T-helper 22 cell (primary cell): ENCODE measurements at places on chromosomes 11 and 22.

DNA sequence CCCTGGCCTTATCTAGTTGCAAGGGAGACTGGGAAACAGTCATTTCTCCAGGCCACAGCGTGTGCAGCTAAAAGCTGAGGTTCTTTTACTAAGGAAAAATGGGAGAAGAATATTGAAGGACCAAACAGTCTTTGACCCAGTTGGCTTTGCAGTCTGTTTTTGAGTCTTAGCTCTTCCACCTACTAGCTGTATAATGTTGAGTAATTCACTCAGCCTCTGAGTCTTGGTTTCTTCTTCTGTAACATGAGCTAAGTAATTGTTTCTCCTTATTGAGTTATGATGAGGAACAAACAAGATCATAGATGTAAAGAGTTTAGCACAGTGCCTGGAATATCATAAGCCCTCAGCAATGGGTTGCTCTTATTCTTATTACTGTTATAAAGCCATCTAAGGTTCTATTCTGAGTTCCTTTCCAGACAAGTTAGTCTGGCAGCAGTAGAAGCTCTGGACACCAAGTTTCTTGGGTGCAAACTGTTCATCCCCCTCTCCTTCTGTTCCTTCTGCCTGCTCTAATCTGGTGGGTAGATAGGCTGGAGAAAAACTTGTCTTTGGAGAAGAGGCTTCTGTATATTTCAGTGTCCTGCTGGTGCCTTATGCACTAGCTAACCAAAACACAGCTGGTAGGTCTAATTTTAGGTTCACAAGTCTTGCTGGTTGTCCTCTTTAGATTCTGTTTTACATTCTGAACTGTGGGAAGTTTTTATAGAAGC is 13.5 kb downstream of the TRIM44 start:
- no peak for DNase-seq

DNA sequence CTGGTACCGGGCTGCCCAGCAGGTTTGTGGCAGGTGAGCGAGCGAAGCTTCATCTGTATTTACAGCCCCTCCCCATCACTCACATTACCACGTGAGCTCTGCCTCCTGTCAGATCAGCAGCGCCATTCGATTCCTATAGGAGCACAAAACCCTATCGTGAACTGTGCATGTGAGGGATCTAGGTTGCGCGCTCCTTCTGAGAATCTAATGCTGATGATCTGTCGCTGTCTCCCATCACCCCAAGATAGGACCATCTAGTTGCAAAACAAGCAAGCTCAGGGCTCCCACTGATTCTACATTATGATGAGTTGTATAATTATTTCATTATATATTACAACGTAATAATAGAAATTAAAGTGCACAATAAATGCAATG is 15.8 kb upstream of the VSIG10L2 start:
- DNase-seq: no peak

DNA sequence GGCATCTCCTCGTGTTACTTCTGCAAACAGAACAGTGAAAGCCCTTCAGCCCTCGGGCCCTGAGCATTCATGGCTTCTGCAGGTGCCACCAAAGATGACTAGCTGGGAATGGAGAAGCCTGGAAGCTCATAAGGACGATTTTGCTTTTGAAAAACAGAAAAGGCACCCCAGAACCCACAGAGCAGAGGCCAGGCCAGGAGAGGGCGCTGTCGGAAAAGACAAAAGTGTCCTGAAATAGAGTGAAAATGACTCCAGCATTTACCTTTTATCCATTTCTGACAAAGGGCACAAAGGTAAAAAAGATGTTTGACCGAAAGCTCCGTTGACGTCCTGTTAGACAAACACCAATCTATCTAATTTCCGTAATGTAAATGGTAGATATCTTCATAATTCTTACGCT is 37.6 kb downstream of the ZNF195 start:
- no peak for DNase-seq

- no peak for DNase-seq
These were observed 45.6 kb downstream of the BTG4 start for GRCh38 chr11:111466615-111467014.

DNA sequence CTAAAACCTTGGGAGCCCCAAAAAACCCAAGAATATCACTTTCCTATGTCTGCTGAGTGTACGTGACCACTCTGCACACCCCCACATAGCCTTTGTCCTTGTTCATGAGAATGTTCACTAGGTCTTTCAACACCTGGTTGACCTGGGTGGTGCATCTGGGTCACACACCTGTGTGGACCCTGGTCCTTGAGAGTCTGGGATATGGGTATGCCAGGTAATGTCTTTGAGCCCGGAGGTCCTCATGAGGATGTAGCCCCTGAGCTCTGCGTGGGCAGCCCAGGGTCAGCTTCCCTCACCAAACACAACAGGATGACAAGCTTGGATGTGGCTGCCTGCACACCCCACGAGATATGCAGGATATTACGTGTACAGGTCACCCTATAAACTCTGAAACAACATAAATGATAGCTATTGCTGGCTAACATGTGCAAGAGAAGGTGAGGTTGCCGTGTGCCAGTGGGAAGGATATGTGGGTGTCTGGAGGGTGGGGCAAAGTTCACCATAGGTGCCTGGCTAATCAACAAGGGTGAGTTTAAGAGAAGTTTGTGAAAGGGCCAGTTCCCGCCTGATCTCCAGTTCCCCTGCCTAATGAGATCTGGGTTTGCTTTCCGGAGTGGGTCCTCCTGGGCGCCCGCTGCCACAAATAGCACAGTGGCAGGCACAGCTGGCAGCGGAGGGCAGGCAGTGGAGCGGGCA is 1.4 kb upstream of the PPARA start:
- DNase-seq: no peak

GRCh38 chr22:23816156-23816976 is 22.4 kb downstream of the DERL3 start:
- DNase-seq: no peak

GRCh38 chr22:41369424-41369745 is 12.4 kb upstream of the TEF start:
- DNase-seq: no peak

DNA sequence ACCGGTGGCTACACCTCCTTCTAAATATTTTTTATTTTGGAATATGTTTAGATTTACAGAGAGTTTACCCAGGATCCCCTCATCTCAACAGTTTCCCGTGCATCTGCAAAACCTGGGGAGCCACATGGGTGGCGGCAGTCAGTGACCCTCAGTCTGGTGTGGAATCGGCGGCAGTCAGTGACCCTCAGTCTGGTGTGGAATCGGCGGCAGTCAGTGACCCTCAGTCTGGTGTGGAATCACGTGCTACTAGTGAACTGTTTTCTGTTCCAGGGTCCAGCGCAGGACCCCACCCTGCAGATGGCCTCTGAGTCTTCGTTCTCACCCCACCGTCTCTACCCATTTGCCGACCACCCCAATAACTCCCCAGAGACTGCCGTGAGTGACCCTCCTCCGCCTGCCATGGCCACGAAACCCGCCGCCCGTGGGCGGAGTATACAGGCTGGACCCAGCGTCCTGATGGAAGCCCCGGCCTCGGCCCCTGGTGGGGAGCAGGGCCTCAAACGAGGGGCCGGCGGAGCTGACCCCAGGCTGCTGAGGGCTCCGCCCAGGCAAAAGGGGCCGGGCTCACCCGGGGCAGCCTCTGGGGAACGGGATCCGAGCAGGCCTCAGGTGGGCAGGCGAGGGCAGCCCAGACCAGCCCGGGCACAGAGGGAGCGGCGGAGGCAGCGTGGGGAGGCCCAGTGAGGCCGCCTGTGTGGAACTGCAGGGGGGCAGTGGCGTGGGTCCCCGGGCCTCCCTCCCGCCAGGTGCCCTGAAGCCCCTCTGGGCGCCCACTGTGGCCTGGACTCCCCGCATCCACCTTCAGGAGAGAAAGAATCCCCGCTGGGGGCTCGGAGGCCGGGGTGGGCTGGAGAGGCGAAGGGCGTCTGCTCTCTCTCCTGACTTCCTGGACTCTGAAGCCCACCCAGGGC is 2.5 kb downstream of the IL17REL start:
- no peak for DNase-seq

GRCh38 chr11:64130618-64131017 is 35.3 kb downstream of the MACROD1 start:
- DNase-seq: no peak

DNA sequence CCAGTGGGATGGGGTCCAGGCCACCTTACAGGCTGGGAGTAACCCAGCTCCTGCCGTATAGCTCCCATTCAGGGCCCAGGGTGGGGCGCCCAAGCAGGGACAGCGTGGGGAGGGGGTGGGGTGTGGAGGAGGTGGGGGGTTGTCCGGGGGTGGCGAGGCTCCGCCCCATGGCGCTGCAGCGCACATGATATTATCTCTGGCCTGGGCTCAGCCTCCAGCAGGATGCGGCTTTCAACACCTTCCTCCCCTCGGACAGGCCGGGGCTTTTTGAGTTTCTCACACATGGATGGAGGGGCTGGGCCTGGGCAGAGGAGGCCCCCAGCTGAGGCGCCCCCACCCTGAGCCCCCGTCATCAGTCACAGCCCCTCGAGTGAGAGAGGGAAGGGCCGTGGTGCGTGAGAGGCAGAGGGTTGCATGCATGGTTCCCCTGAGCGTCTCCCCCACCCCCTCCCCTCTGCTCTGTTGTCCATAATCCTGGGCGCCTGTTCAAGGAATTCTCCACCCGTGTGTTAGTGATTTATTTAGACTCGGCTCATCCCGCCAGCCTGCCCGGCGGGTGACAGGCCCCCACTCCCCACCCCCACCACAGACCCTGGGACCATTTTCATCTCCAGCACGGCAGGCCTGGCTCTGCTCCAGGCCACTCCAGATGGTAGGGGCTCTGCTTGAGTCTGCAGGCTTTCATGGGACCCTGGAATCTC is 44.9 kb downstream of the WNT11 start:
- no peak for DNase-seq

GRCh38 chr22:46971099-46971763 is 208.8 kb downstream of the TBC1D22A start:
- DNase-seq: no peak

GRCh38 chr11:8356721-8357504 is 93.2 kb upstream of the LMO1 start:
- DNase-seq: no peak

- no peak for DNase-seq
These were observed 373.9 kb downstream of the BRD1 start for GRCh38 chr22:49453771-49454170.

DNA sequence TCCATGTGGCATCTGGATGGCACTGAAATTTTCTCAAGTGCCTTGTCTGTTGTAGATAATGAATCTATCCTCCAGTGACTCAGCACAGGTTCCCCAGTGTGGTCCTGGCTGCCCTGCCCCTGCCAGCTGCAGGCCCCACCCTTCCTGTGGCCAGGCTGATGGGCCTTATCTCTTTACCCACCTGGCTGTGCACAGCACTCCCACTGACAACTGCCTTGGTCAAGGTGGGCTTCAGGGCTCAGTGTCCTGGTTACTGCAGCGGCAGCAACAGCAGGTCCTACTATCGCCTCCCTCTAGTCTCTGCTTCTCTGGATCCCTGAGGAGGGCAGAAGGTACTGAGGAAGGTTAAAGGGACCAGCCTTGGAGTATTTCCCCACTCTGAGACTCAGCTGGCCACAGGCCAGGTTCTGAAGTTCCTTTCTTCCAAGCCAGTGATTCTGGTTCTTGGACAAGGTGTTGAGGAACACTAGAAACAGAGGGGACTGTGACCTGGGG is 3.1 kb downstream of the HMBS start:
- no peak for DNase-seq

- no peak for DNase-seq
These were observed 11.3 kb downstream of the GGTLC2 start for GRCh38 chr22:22655452-22656290.

DNA sequence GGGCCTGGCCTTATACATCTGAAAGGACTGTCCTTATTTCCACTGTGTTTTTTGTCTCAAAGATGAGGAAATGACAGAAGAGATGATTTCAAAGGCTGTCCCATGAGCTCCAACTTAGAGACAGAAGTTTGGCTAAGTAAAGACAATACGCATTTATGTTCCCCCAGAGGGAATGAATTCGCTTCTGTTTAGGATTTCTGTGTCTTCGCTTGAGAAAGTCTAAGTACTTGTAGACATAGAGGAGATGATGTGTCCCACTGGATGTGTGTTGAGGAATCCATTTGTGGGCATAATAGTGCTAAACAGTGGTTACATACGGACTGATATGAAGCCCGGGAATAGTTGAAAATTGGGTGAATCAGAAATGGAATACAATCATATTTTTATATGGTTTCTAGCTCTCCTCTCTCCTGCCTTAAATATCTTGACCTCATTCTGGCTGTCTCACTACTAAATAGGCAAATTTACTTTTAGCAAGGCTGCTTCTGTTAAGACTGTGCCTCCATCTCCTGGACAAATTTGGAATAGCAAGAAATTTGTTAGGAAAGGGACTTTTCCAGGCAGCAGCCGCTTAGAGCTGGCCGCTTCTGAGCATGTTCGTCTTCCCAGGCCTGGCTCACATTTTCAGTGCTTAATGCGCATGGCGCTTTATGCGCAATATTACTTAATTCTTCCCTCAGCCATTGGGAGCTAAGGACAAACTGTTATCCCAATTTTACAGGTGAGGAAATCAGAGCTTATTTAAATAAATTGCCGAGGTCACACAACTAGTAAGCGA is 1.9 kb upstream of the PEX26 start:
- peak; percentile 13 for DNase-seq

- no peak for DNase-seq
These were observed 39.0 kb downstream of the ADAMTS8 start for GRCh38 chr11:130389335-130389935.

- no peak for DNase-seq
These were observed 77.0 kb downstream of the RPL27A start for GRCh38 chr11:8759634-8760033.

DNA sequence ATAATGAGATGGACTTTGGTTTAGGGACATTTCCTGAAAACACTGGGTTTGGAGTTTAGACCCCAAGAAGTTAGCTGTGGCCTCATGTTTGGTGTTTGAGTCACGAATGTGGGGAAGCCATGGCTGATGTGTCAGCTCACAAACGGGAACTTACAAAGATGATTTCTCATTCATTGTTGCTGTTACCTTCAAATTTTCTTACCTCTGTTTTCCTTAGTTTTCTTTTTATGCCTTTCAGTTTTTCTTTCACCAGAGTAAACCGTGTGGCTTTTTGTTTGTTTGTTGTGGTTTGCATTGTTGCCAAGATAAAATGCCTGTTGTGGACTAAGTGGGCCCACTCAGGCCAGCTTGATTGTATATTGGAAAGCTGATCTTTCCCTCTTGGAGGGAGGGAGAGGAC is 89.1 kb downstream of the SWAP70 start:
- no peak for DNase-seq

- no peak for DNase-seq
These were observed 42.4 kb downstream of the PITPNB start for GRCh38 chr22:27876684-27877083.

DNA sequence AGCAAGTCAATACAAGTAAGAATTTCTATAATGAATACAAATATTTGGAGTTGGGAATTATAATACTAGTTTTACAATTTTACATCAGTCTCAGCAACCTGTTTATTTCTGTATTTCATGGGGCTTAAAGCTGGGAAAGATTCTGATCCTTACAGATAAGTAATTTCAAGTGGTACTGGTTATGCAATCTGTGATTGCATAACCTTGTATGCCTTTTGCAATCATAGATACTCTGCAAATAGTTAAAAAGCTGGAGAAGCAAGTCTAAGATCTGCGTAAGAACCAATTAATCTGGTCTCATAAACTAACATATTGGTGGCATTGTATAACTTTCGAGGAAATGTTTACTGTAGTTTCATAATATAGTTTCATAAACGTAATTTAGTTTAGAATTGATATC is 198.3 kb upstream of the PGR start:
- no peak for DNase-seq

GRCh38 chr11:75431533-75432525 is 1.2 kb downstream of the KLHL35 start:
- DNase-seq: no peak
